ENCODE measurements at places on chromosomes 1 and 21. TPM values are rescaled to one million over a fixed set of nuclear protein-coding genes. Genes with fewer than 3 reads are reported as not detected.

Gene TTC34
- 1.3 TPM for total RNA-seq

DNA sequence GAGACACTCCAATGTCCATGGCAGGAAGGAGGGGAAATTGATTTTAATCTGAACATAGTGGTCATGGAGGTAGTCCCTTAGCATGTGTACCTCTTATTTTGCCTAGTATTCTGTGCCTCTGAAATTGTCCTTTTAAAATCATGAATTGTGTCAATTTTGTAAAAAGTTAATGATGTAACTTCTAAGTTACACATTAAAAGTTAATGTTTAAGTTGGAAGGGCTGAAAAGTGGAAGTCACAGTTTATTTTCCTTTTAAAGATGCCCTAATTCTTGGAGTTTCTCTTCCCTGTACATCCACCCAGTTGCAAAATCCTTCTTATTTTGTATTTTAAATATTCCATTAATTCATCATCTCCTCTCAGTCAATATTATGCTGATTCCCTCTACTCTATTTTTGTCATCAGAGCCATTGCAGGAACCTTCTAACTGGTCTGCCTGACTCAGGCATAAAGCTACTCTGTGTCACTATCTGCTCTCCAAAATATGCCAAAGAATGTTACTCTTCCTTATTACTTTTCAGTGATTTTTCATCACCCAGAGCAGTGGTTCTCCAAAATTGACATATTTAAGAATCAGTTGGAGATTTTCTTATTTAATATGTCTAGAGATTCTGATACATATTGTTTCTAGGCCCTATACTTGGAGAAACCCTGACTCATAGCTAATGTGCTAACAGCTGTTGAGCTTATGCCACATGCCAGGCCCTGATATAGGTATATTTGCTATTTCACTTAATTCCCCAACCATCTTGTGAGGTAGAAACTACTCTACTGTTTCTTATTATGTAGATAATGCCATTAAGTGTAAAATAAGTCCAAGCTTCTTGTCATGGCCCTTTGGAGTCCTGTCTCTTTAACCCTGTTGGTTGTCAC is 5.1 kb downstream of the HOOK1 start:
- H3K4me1 ChIP-seq: no peaks in the 10 kb centered on the region
- no peak overlapping the region for H3K27ac ChIP-seq
- H3K36me3 ChIP-seq: no peaks in the 10 kb centered on the region
- no peak for DNase-seq

GRCh38 chr1:153245466-153245865 is 14.0 kb upstream of the LORICRIN start:
- H3K36me3 ChIP-seq: no peaks in the 10 kb centered on the region
- H3K27ac ChIP-seq: no peak overlapping the region
- H3K27me3 ChIP-seq: peaks cover 11% of the 10 kb centered on the region

GRCh38 chr21:15006594-15007230 is 58.1 kb downstream of the NRIP1 start:
- no peaks in the 10 kb centered on the region for H3K27me3 ChIP-seq
- DNase-seq: no peak

- no peak overlapping the region for H3K4me3 ChIP-seq
- H3K36me3 ChIP-seq: peaks cover 98% of the 10 kb centered on the region
- no peak overlapping the region for H3K27ac ChIP-seq
- DNase-seq: no peak
These were observed 8.9 kb downstream of the HYI start for GRCh38 chr1:43444836-43445235.

DNA sequence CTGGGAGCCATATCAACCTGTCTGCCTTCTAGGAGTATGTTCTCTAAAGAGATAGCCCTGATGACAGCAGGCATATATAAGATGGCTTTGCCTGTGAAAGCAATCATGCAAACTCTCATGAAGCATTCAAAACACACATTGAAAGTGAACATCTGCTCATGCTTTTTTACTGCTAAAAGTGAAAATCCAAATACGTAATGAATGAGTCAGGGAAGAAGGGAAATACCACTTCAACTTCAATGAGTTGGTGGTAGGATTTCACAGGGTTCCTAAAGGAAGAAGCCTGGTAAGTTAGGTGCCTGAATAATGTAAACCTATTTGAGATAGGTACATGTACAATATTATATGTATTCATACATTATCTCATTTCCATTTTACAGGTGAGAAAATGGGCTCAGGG is 50.5 kb upstream of the SLFNL1 start:
- no peak overlapping the region for H3K4me3 ChIP-seq
- peaks cover 19% of the 10 kb centered on the region for H3K36me3 ChIP-seq
- no peaks in the 10 kb centered on the region for H3K27me3 ChIP-seq
- no peaks in the 10 kb centered on the region for H3K4me1 ChIP-seq

Gene CLDN17
- not detected for total RNA-seq

DNA sequence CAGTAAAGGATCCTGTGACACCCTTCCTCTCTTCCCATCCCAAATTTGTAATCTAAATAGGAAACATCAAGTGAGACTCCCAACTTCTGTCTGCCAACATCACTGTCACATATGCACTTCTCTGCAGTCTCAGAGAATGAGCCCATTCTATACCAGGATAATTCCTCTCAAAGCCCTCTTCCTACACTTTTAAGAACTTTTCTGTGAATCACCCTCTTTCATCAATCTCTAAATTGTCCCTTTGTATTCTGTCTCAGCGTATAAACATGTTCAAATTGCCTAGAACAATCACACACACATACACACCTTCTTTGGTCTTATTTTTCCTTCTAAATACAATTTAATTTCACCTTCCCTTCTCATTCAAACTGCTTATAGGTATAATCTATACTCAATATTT is 111.8 kb downstream of the PTBP2 start:
- no peak overlapping the region for H3K4me3 ChIP-seq
- DNase-seq: no peak
- no peaks in the 10 kb centered on the region for H3K36me3 ChIP-seq
- no peaks in the 10 kb centered on the region for H3K4me1 ChIP-seq
- H3K27me3 ChIP-seq: no peaks in the 10 kb centered on the region
- H3K27ac ChIP-seq: no peak overlapping the region

Gene DSCAM
- not detected for total RNA-seq

- H3K27me3 ChIP-seq: no peaks in the 10 kb centered on the region
- no peaks in the 10 kb centered on the region for H3K36me3 ChIP-seq
- peak overlapping the region; percentile 79 for H3K27ac ChIP-seq
- H3K4me1 ChIP-seq: peaks cover 26% of the 10 kb centered on the region
These were observed 5.8 kb upstream of the FAM167B start for GRCh38 chr1:32241001-32241763.

GRCh38 chr1:112906150-112906698 is 49.8 kb downstream of the SLC16A1 start:
- H3K4me3 ChIP-seq: no peak overlapping the region
- peaks cover 14% of the 10 kb centered on the region for H3K4me1 ChIP-seq
- DNase-seq: no peak
- no peaks in the 10 kb centered on the region for H3K36me3 ChIP-seq
- H3K27ac ChIP-seq: no peak overlapping the region
- no peaks in the 10 kb centered on the region for H3K27me3 ChIP-seq
